ENCODE measurements at places on chromosomes 13 and 19.

GRCh38 chr19:33193865-33194362 is at the start of gene LRP3:
LRP3 (plus strand) TSS chr19:33194330; CDS start chr19:33194786, 456 bp downstream.
- no peak for DNase-seq

DNA sequence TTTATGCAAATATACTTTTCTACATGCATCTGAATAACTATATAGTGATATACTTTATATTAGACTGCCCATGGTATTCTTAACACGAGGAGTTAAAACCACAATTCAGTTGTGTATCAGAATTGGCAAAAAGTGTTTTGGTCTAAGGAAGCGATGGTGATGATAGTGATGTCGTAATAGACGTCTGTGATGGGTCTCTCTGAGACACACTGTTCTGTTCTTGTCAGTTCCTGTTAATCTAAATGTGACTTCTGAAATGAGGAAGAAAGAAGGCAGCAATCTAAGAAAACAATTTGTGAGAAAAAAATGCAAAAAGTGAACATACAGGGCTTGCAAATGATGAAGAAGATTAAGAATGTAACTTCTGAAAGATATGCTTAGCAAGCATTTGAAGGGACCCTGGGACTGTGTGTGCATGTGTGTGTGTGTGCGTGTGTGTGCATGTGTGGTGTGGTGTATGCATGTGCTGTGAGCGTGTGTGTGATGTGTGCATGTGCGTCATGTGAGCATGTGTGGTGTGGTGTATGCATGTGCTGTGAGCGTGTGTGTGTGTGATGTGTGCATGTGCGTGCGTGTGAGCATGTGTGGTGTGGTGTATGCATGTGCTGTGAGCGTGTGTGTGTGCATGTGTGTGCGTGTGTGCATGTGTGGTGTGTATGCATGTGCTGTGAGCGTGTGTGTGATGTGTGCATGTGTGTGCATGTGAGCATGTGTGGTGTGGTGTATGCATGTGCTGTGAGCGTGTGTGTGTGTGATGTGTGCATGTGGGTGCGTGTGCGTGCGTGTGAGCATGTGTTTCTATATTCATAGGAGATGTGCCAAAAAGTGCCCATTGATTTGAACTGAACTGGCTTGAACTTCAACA is 131.8 kb downstream of the IRS2 start:
- DNase-seq = no peak

GRCh38 chr13:112003396-112003795 is 63.6 kb upstream of the SOX1 start:
- no peak for DNase-seq

DNA sequence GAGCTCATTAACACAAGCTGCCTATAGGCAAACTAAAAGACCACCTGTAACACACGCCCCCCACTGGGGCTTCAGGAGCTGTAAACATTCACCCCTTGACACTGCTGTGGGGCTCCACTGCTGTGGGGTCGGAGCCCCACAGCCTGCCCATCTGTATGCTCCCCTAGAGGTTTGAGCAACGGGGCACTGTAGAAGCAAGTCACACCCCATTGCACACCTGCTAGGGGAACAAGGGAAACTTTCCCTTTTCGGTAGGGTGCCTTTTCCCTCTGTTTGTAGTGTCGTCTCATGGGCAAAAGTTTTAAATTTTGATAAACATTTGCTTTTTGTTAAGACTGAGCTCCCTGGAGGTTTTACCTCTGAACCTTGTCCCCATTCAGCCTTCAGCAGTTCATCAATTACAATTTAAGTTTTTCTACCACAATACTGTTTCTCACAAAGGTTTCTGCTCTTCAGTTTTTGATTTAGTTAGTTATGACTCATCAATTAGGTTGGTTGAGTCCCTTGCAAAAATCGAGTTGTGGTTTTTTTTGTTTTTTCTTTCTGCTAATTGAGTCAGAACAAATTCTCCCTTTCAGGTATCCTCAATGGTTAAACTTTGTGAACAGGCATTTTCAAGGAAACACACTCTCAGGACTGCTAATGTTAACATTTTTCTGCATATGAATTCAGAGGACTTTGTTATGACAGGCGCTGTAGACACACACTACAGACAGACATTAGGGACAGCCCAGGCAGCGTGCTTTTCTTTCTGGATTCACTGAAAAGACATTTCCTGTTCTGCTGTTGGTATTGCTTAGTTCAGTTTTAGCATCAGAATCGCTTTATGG is 35.1 kb downstream of the ZNF433 start:
- DNase-seq = no peak

DNA sequence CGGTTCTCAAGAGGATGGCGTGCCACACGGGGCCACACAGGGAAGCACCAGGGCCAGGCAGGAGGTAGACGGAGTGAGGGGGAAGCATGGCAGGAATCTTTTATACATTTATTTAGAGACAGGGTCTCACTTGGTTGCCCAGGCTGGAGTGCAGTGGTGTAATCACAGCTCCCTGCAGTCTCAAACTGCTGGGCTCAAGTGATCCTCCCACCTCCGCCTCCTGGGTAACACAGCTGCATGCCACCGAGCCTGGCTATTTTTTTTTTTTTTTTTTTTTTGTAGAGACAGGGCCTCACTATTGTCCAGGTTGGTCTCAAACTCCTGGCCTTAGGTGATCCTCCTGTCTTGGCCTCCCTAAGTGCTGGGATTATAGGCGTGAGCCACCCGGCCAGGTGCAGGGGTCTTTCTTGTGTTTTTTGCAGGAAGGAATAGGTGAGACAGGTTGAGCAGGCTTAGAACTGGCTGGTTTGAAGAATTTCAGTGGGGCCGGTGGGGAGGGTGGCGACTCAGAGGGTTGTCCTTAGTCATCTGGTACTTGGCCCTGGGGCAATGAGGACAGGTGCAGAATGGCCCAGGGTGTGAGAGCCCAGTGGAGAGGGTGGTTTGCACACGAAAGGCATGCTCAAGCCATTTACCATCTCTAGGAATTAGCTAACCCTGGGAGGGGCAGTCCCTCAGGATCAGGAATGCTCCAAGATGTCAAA is 7.6 kb downstream of the SSC5D start:
- DNase-seq = no peak

DNA sequence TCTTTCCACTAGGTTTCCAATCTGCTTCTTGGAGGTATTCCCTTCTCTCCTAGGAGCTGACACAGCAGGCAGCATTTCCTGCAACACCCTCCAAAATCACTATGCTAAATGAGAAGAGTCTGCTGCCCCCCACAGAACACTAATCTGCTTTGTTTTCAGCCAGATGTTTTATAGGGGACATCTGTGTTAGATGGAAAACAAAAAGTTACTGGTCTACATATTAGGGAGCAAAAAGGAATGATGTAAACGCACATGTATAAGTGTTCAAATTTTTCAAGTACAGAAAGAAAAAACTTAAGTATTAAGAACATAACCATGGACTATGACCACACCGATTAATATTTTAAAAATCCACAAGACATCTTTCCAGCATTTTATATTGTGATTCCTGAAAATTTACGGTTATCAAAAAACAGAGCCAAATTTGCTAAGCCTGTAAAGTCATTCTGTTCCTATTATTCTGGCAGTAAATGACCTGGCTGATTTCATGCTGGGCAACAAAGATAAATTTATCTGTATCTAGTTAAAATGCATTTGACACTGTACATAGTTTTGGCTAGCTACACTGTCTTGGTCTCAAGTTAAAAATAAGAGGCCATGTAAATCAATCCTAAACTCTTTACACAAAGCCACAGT is 63.3 kb downstream of the DCLK1 start:
- DNase-seq = peak; percentile 19

DNA sequence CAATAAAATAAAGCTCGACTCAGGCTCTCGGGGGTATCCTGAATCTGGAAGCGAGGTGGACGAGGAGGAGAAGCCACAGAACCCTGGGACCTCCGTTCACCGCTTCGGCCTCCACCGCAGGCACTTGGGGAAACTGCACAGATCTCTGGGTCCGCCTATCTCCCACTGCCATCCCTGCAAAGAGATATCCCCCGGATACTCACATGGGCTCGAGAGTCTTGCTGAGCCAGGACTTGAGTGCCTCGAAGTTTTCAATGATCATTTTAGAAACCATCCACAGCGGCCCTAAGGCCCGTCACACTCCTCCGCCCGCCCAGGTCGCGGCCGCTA is 589 bp downstream of the RBM26 start:
- no peak for DNase-seq

- no peak for DNase-seq
These were observed 5.1 kb downstream of the PPP1R12C start for GRCh38 chr19:55112246-55112776.

GRCh38 chr13:22086597-22087330 is 415.9 kb downstream of the FGF9 start:
- peak; percentile 49 for DNase-seq

GRCh38 chr19:40529093-40529954 is 47.3 kb upstream of the SHKBP1 start:
- DNase-seq = peak; percentile 36
